ENCODE measurements at places on chromosomes 3 and 15. TPM values are rescaled to one million over a fixed set of nuclear protein-coding genes. Genes with fewer than 3 reads are reported as not detected.
A peak's percentile ranks its signal among the peaks of the same experiment; 100 is the strongest.

The LARP6 gene
- 5.9 TPM for total RNA-seq

The GOLGA6L26 gene
- not detected for total RNA-seq

DNA sequence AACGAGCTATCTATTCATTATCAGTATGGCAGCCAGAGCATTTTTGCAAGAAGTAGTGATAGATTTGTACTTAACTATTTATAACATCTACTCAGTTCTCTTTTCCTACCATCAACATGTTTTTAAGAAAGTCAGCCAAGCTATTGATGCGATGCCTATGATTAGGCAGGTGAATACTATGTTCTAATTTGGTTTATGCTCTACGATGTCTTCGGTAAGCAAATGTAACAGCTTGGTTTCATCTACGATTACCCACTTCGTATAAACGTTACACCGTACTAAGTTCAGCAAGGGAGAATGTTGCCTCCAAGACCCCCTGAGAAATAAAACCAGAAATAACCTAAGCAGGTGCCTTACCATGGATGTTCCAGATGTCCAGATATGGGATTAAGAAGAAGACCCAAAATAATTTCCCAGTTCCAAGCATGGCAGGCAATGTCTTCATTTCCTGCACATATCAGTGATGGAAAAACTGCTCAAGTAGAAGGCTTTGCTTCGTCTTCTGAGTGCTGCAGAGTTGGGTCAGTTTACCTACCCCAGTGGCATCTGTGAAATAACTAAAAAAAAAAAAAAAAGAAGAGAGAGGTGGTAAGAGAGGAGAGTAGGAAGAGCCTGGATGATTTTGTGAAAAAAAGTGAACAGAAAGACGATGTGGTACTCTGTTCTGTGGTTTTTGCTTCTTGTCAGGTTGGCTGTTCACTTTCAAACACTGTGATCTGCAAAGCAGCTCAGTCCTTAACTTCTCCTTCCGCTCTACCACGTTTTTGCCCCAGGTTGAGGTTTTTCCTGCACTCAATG is at the start of gene BTLA:
TSS of gene BTLA (minus strand) at position 559 of the 798 bp plus-strand sequence. CDS start at position 445, 114 bp downstream.
- DNase-seq, result no peak

DNA sequence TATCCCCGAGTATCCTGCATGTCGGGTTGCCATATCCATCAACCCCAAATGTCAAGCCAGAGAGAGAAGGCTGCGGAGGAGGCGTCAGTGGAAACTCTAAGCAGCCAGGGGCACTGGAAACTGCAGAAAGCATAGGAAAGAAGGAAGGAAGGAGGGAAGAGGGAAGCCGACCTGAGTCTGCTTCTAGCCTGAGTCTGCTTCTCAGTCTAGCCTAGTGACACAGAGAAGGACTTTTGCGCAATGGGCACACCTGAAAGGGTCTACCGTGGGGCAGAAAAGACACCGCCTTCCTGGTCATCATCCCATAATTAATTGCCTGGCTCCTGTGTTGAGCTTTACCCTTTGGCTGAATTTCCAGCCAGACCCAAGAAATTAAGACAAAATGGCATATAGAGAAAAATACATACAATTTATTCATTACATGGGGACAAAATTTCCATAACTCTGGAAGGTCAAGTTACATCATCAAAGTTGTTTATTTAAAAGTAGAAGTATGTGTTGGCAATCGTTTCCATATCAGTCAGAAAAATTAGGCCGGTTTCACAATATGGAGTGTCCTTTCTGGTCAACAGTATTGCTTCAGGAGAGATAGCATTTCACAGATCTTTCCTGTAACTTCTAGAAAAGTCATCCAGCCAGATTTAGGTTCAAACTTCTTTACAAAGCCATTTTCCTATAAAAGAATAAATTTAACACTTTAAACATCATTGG is 10.3 kb downstream of the BCL2A1 start:
- no peak for DNase-seq

DNA sequence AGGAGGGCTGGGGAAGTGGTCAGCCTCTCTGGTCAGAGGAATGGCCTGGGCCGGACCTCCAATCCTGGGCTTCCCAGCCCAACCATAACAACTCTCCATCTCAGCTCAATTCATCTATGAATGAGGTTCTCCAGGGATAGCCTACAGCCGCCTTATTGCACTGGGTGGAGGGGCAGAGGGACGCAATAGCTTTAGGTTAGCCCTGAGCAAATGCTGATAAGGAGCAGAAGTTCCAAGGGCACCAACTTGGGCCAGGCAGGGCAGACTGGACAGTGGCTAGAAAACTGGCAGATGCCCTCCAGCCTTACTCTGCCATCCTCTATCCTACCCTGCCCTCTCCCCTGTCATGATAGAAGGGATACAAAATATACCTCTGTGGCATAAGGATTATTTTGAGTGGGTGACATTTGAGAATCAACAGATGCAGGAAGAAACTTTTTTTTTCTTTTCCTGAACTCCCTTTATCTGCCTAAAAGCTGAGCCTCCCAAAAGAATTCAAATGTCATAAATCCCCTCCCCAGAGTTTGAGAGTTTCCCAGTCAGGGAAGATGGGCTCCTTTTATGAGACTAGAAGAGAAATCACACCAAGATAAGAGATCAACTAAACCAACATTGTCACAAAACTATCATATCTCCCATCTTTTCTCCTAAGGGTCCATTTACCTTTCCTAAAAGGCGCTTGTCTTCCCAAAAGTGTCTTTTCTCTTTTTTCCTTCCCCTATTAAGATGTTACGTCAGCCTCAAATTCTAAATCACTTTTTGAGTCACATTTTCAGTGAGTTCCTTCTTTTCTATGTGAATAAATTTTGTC is 40.4 kb upstream of the C15orf39 start:
- DNase-seq, result no peak

- DNase-seq, result no peak
Observed at GRCh38 chr15:98062869-98063268, 102.4 kb downstream of the ARRDC4 start.

DNA sequence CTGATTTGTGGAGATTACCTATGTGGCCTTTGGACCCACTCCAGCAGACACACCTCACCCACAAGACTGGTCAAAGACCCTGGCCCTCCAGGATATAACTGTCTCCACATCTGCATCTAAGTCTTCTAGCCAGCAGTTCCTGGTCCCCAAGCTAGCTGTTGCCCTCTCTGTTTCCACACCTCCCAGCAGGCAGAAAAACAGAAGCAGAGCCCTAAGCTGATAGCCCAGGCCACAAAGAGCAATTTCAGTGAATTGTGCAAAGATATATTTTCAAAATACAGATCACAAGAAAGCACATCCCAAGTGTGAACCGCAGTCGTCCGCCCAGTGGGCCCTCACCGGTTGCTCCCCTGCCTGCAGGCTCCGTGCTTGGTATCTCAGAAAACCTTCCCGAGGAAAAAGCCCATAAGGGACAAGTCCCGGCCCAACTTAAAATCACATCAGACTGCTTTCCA is 2.6 kb downstream of the TNIK start:
- no peak for DNase-seq

GRCh38 chr15:67142092-67142766 is 76.8 kb downstream of the SMAD3 start:
- DNase-seq, result no peak

DNA sequence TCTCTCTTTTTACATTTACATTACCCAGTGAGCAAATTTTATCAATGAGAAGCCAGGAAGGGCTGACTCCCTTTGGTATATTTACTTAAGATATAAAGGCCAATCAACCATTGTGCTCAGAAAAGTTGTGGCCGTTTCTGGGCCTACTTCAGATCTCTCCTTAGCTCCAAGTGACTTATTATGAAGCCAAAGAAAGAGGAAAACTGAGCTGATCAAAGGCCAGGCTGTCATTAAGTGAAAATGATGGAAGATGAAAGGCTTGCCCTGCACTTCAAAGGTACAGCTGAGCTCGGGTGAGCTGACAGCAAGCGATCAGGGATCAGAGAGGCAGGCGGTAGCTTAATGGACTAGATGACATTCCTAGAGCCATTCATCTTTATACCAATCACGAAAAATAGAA is 24.8 kb downstream of the VGLL4 start:
- DNase-seq, result no peak

DNA sequence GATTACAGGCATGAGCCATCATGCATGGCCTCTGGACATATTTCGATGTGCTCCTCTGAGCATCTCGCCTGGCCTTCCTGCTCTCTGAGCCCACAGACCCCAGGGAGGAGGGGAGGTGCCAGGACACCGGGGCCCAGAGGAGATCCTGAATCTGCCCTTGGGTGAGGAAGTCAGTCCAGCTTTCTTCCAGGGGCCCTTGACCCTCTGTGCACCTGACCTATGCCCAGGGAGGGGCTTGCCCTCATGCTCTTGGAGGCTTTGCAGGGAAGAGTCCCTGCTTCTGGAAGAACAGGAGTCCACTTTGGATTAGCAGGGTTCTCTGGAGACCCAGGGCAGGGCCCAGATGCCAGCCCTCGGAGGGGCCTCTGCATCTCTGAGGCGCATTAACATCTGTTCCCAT is 1.4 kb downstream of the ACSBG1 start:
- no peak for DNase-seq

GRCh38 chr15:99408236-99409096 is 157.2 kb downstream of the LRRC28 start:
- DNase-seq, result no peak

DNA sequence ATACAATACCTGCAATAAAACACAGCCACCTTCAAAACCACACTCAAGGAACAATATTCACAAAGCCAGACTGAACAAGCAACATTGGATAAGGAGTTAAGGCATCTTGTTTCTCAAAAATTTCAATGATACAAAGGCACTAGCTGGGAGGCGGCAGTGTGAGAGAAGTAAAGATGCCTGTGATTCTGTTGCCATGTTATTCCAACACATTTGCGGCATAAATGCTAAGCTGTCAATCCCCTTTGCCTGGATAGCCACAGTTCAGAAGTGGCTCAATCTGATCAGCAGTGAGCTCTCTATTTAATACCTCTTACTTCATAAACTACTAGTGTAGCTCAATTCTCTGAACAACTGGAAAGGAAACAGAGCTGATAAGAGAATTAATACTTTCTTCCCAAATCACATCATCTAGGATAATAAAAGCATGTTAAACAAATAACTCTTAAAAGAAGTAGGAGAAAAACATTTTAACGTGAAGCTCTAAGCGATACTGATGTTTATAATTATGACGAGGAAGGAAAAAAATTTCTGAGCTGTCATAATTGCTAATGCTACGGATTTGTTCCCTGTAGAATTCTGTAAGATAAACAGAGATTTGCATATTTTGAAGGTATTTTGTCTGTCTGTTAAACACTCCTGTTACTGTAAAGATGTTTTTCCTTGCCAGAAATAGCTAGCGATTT is 358.4 kb downstream of the FOXP1 start:
- DNase-seq, result no peak

DNA sequence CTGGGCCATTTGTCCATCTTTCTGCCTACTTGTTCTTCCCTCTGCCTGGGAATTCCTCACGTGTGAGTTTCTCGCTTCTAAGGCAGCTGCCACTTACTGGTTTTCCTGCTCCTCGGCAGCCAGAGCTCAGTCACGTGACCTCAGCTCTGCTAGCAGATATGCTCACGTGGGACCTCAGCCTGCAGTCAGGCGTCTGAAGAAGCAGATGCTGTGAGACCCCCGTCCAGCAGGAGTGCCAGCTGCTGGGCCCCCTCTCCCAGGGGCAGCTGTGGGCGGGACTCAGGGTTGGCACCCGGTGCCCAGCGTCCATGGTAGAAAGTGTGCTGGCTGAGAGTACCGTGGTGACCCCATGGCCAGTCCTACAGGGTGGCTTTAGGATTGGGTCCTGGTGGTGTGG is 161.3 kb upstream of the TLE3 start:
- DNase-seq, result peak; percentile 87

- no peak for DNase-seq
Observed at GRCh38 chr3:15112011-15112410, 13.1 kb upstream of the RBSN start.

DNA sequence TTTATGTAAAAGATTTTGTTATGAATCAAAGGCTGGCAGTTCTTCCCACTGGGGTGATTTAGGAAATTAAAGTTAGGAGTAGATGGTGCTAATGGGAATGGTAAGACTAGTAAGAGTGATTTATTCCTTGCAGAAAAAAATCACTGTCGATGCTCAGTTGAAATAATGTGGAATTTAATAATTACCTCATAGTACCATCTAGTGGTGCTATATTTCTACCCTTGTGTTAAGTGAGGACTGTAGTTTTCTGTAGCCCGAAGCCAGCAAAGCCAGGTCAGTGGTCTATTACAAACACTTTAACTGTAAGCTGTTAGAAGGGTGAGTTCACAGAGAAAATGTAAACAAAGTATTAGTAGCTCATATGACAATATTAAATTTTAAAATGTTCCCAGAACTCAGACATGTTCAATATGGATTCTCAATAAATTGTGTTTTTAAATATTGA is 39.5 kb upstream of the GOLGA8J start:
- DNase-seq, result no peak

The GP5 gene
- total RNA-seq, result not detected

GRCh38 chr3:108489776-108490175 is 20.6 kb downstream of the MYH15 start:
- DNase-seq, result peak; percentile 18

The C15orf39 gene
- total RNA-seq, result 27.4 TPM

The CHDH gene
- 28.2 TPM for total RNA-seq

The GOLGA6D gene
- not detected for total RNA-seq

GRCh38 chr15:61517776-61518175 is 288.7 kb upstream of the RORA start:
- no peak for DNase-seq

DNA sequence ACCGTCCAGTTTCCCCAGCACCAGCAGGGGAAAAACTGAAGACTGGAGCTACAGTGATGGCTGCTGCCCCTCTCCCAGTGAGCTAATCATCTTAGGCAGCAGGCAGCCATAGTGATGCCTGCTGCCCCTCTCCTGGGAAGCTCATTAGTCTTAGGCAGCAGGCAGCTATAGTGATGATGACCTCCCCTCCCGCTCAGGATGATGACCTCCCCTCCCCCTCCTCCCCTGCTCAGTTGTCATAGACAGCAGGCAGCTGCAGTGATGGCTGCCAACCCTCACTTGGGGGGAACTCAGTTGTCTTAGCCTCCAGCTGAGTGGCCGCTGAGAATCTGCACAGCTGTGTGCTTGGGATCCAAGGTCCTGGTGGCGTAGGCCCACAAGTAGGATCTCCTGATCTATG is 80.9 kb upstream of the MANF start:
- no peak for DNase-seq

The SLC2A2 gene
- 0.59 TPM for total RNA-seq

The KNG1 gene
- not detected for total RNA-seq

DNA sequence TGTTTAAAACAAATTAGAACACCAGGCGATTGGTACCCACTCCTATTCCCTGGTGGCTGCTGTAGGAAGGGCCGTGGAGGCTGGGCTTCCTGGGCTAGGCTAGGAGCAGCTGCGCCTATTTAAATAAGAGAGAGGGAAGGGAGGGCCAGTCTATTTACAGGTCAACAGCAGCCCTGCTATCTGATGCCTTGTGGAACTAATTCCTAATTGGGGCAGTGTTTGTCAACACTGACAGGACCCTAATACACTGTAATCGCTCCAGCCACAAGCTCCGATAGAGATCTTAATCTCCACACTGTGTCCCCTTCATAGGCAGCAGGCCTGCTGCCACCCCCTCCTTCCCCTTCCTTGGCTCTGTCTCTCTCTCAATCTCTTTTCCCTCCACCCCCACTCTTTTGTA is 116.9 kb upstream of the SOX14 start:
- no peak for DNase-seq

Data from pancreas (tissue), 10 donors.